ENCODE measurements at places on chromosomes 12 and 14.

- DNase-seq = no peak
These were observed 404.3 kb downstream of the TMEM117 start for GRCh38 chr12:44240186-44240585.

DNA sequence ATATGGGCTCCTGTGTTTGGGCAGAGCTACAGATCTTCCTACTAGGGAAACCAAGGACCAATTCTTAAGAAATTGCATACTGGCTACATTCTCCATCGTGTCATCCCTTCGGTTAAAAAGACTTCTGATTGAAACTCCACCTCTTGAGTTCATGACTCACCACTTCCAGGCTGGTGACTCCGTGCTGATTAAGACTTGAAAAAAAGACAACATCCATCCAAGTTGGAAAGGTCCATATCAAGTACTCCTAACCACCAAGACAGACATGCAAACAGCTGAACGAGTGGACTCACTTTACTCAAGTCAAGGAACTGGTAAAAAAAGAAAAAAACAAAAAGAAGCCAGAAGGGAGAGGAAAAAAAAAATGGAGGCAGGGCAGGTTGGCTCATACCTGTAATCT, 63.4 kb downstream of the APOBEC1 start:
- DNase-seq = no peak

DNA sequence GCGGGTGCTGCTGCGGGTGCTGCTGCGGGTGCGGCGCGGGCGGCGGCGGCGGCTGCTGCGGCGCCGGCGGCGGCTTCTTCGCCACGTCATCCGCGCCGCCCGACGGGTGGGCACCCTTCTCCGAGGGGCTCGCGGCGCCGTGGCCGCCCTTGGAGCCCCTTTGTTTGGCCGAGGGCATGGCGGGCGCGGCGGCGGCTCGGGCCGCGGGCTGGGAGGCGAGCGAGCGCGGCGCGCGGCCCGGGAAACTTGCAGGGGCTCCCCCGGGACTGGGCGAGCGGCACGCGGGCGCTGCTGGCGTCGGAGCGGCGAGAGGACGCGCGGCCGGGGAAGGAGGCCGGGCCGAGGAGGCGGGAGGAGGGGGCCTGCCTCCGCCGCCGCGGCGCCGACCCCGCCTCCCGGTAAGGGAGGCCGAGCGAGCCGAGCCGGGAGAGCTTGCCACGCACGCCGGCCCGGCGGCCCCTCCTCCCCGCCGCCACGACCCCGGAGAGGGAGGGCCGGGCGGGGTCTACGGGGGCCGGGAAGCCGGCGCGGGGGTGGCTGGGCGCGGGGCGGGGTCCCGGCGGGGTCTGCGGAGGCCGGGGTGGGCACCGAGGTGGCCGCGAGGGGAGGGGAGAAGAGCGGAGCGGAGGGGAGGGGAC, at the start of gene CKAP4:
Gene CKAP4, minus strand, starts transcription at position 347 of the 638 bp plus-strand sequence. Its CDS starts 169 bp downstream, at position 178.
- peak; percentile 90 for DNase-seq

DNA sequence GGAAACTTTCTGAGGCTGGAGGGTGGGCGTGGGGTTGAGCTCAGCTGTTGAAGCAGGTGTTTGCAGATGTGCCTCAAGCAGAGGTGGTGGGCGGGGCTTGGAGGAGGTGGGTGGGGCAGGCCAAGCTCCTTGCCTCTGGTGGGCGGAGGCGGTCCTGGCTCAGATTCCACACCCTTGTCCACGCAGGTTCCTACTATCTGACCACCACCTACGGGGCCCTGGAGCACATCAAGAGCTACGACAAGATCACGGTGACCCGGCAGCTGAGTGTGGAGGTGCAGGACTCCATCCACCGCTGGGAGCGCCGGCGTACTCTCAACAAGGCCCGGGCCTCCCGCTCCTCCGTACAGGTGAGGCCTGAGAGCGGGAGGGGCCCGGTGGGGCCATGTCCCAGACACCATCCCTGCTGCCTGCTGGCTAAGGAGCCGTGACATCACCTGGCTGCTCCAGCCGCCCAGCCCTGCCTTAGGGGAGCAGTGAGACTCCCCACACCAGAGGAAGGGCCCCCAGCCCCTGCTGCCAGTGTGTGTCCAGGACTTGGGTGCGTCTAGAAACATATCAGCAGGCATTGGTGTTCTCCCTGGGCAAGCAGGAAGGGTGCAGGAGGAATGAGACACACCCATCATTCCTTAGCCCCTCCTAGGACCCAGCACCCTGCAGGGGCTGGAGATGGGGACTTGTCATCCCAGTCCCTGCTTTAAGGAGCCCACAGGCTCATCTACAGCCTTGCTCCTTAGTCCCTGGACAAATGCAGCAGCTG, 63.4 kb downstream of the LGMN start:
- no peak for DNase-seq

- peak; percentile 64 for DNase-seq
These were observed 910.0 kb downstream of the TMEM121 start for GRCh38 chr14:106436310-106436905.

DNA sequence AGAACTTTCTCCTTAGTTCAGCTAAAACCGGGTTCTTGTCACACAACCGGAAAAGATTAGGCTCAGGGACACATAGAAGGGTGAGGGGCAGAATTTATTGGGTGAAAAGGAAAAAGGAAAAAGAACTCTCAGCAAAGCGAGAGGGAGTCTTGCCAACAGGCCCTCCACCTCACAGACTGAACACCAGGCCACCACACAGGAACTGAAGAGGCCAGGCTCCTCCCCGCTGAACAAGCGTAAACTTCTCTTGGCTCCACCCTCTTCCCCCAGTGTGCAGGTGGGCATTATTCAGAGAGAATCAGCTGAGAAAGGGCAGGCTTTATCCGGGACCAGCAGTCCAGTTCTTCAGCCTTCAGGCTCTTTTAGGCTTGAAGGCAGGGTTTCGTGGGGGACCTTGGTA, 125.6 kb upstream of the FGD4 start:
- DNase-seq = no peak

GRCh38 chr12:110737532-110737931, 5.2 kb downstream of the PPP1CC start:
- DNase-seq = no peak

DNA sequence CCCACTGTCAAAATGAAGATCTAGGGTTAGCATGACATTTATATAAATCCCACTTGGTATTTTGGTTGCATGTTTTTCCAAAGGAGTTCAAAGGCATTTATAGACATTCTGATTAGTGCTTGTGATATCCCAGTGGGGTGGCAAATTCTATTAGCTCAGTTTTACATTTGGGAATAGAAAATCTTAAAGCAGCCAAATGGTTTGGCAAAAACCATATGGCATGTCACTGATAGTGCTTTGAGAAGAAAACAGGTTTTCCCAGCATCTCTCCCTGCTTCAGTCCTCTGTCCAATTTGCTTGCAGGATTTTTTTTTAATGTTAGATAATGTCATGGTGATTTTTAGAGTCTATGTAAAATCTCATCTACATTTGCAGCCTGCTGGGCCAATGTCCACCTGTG, 225.1 kb upstream of the DIO3 start:
- no peak for DNase-seq

- peak; percentile 88 for DNase-seq
These were observed 554 bp upstream of the TSPAN31 start for GRCh38 chr12:57744194-57744776.

DNA sequence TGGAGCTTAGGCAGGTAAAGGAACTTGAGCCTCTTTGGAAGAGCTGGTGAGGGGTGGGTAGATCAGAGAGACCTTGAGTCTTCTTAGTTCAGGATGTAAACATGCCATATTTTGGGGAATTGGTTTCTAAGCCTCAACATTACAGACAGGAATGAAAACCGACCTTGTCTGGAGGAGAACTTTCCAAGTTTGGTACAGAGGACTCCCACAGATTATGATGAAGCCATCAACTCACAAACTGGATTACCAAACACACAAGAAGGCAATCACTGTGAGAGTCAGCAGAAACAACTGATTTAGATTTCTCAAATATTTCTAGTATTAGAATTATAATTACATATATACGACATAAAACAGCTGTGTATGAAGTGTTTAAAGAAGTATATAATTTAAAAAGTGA, 22.3 kb upstream of the AMN1 start:
- no peak for DNase-seq

- no peak for DNase-seq
These were observed 38.2 kb downstream of the SLC8B1 start for GRCh38 chr12:113296557-113297213.

DNA sequence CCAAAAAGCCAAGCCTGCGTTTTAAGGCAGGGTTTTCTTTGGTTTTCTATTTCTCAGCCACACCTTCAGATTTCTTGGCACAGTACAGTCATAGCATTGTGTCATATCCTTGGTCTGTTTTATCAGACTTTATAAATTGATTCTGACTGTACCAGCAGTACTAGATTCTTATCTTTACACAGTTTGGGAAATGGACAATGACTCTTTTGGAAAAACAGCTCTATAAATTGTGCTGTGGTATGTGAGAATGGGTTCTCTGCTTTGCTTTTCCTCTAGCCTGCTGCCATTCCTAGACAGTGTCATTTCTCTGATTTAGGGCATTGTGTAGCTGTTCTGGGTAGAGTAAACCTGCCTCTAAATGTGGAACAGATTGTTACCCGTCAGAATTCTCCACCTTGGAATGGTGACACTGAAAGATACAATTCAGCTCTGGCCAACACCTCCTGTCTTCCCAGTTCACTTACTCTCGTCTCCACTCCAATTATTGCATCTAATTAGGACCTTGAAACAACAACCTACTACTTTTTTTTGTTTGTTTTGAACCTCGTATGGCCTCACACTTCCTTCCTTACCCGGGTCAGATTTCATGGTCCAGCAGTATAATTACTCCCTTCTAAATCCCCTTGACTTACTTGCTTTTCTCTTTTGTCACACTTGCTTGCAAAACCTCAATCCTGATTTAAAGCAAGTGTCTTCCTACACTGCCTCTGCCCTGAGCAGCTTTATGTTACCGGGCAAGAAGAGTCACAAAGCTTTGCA, 226.3 kb downstream of the ERC1 start:
- no peak for DNase-seq

DNA sequence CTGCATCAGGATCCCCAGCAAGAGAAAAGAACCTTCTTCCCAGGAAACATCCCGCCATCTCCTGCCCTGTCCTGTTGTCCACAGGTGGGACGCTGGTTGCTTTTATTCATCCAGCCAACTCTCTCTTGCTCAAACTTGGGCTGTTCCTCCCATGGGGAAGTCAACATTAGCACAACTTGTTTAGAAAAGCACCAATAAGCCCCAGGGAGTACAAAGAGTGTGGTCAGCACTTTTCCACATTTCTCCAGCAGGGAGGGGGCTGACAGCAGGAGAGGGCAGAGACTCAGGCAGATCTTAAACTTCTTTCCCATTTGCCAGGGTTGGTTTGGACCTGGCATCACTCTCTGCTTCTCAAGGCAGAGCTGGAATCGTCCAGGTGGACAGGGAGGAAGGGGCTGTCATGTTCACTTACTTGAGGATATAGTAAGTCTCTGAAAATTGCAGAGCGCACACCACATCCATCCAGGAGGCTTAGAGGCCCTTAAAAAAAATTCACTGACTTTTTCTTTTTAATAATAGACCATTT, 74.9 kb downstream of the RBM19 start:
- no peak for DNase-seq

- no peak for DNase-seq
These were observed 48.0 kb downstream of the TDP1 start for GRCh38 chr14:90003526-90004307.

GRCh38 chr12:89945123-89945522, 236.5 kb upstream of the ATP2B1 start:
- no peak for DNase-seq

GRCh38 chr14:46053221-46053620, 598.4 kb downstream of the RPL10L start:
- DNase-seq = no peak

GRCh38 chr12:62767496-62767895, 167.5 kb downstream of the PPM1H start:
- DNase-seq = no peak

- DNase-seq = no peak
These were observed 3.8 kb downstream of the USP15 start for GRCh38 chr12:62263966-62264365.

- DNase-seq = no peak
These were observed 59.6 kb upstream of the LRTM2 start for GRCh38 chr12:1760566-1761382.

GRCh38 chr12:93111773-93112172, 182.7 kb upstream of the EEA1 start:
- DNase-seq = no peak

DNA sequence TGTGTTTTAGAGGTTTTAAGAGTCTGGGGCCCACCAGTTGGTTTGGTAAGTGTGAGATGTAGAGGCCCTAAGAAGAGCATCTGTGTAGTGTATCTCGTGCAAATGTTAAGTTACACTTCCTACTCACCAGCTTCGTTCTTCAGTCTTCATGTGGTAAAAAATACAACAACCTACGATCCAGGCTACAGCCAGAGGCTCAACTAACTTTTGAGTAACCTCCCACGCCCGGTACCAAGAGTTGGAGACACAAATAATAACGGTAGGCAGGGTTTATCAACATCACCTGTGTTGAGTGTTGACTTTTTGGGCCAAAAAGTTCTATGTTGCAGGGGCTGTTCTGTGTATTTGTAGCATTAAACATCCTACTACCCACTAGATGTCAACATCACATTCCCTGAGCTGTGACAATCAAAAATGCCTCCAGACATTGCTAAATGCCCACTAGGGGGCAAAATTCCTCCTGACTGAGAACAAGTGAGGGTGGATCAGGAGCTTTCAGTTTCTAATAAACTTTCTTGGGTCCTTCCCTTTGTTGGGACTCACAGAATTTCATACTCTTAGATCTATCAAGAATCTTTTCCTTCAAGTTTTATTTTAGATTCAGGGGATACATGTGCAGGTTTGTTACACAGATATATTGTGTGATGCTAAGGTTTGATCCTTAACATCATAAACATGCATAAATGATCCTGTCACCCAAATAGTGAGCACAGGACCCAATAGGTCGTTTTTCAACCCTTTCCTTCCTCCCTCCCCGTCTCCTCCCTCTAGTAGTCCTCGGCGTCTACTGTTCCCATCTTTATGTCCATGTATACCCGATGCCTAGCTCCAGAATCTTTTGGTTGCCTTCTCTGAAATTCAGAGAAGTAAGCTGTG, 94.7 kb downstream of the SLC2A13 start:
- DNase-seq = no peak

DNA sequence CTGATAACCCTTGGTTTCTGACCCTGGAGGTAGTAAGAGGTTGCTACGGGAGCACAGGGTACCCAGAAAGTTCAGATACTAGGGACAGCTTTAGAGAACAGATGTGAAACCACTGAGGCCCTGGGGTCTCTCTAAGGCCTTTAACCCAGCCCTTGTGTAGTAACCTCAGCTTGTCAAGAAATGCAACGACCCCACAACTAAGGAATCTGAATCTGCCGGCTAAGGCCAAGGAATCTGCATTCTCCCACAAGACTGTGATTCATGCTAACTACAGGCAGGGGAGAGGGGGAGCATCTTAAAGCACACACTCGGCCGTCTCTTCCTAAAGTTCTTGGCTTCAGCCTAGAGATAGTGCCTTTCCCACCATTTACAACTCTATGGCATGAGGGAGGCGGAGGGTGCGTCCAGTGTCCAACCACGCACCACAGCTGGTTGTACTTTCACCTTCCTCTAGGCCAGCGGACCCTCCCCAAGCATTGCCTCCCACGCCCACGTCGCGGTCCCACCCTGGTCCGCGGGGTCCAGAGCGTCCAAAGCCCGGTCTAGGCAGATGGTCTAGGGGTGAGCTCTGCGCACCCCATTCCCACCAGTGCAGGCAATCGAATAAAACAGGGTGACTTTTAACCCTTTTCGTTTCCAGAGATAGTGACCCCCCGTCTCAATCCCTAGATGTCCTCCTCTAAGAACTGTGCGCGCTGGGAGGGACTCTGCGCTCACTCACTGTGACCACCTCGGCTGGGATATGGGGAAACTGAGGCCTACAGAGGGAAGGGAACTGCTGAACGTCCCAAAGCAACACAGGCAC, 735 bp upstream of the VASH1 start:
- no peak for DNase-seq
